ENCODE measurements at places on chromosomes 13 and 19.

DNA sequence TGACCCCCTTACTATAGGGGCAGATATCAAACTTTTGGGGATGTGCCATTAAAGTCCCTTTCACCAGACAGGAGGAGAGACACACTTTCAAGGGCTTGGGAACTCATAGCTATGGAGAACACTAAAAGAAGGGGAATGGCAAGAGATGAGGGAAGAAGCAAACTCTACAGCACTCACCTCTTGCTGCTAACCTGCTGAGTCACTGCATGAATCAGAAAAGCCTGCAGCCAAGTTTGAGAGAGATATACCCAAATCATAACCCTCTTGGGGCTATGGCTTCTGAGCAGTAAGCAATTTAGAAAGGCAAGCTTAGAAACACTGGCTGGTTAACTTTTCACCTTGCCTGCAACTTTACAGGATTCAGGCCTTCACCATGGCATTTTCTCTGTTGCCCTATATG lies 1028.0 kb downstream of the UQCRFS1 start:
- H3K4me1 ChIP-seq = no peaks in the 10 kb centered on the region
- no peak overlapping the region for H3K4me3 ChIP-seq
- no peaks in the 10 kb centered on the region for H3K27me3 ChIP-seq
- no peak overlapping the region for H3K27ac ChIP-seq
- H3K36me3 ChIP-seq = no peaks in the 10 kb centered on the region

- H3K36me3 ChIP-seq = no peaks in the 10 kb centered on the region
- no peak for DNase-seq
- H3K4me1 ChIP-seq = peaks cover 49% of the 10 kb centered on the region
- no peaks in the 10 kb centered on the region for H3K27me3 ChIP-seq
- no peak overlapping the region for H3K27ac ChIP-seq
These were observed 66.8 kb upstream of the MED4 start for GRCh38 chr13:48161530-48162179.

DNA sequence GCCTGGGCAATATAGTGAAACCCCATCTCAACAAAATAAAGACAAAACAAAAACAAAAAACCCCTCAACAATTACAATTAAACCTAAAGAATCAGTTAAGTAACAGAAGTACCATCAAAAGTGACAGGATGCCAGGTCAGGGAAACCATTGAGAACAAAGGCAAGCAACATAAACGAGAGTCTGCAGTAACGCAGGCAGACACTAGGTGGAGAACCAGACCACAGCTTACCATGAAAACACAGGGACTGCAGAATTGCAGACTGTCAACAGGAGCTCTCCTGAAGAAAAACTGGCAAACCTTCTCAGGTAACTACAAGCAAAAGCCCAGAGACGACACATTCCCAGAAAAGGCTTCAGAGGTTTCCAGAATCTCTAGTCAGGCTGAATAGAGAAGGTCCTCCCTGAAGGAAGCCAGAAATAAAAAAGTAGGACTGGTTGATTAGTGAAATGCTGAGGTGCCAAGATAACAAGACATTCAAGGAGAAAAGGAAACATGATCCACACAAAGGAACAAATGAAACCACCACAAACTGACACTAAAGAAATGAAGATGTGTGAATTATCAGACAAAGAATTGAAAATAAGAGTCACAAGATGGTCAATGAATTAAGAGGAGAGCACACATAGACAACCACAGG lies 2.2 kb upstream of the ZNF665 start:
- no peak overlapping the region for H3K4me3 ChIP-seq
- peaks cover 2% of the 10 kb centered on the region for H3K27me3 ChIP-seq
- DNase-seq = peak; percentile 88
- H3K27ac ChIP-seq = peak overlapping the region; percentile 37

- no peak for DNase-seq
- no peak overlapping the region for H3K4me3 ChIP-seq
- peaks cover 32% of the 10 kb centered on the region for H3K27me3 ChIP-seq
- no peak overlapping the region for H3K27ac ChIP-seq
- no peaks in the 10 kb centered on the region for H3K36me3 ChIP-seq
- peaks cover 10% of the 10 kb centered on the region for H3K4me1 ChIP-seq
These were observed 14.5 kb upstream of the RAB20 start for GRCh38 chr13:110576070-110576394.

DNA sequence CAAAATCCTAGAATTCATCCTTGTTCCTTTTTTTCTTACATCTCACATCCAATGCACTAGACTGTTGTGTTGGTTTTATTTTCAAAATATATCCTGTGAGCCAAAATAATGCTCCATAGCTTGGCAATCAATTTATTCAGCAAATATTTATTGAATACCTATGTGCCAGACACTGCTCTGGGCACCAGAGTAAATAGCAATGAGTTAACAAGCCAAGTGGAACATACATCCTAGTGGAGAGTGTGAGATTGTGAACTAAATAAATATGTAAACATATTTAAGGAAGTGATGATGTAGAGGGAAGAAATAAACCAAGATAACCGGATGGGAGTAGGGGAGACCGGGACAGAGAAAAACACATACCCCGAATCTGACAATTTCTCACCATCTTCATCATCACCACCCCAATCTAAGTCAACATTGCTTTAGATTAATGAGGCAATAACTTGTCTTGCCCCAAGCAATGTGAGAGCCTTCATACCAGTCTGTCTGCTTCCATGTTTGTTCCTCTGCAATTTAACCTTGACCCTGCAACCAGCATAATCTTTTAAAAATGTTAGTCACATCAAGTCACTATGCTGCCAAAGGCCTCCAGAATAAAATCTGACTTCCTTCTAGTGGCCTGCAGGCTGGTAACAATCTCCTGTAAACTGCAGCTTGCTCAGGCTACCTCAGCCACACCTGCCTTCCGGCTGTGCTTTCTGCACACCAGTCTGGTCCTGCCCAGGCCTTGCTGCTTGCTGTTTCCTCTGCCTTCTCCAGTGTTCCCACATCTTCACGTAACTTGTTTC lies 199.2 kb downstream of the DLEU7 start:
- H3K4me1 ChIP-seq = no peaks in the 10 kb centered on the region
- H3K27ac ChIP-seq = no peak overlapping the region
- no peaks in the 10 kb centered on the region for H3K36me3 ChIP-seq
- peaks cover 5% of the 10 kb centered on the region for H3K27me3 ChIP-seq
- no peak overlapping the region for H3K4me3 ChIP-seq

- H3K36me3 ChIP-seq = peaks cover 6% of the 10 kb centered on the region
- no peaks in the 10 kb centered on the region for H3K27me3 ChIP-seq
- H3K4me1 ChIP-seq = peaks cover 38% of the 10 kb centered on the region
- DNase-seq = no peak
- H3K27ac ChIP-seq = no peak overlapping the region
These were observed 11.5 kb downstream of the FZR1 start for GRCh38 chr19:3517638-3518037.

GRCh38 chr13:113448545-113448884 lies 4.8 kb downstream of the ADPRHL1 start:
- peaks cover 1% of the 10 kb centered on the region for H3K36me3 ChIP-seq
- no peak for DNase-seq
- H3K27me3 ChIP-seq = no peaks in the 10 kb centered on the region
- H3K4me1 ChIP-seq = no peaks in the 10 kb centered on the region
- H3K4me3 ChIP-seq = peak overlapping the region; percentile 65

- H3K27me3 ChIP-seq = no peaks in the 10 kb centered on the region
- no peak for DNase-seq
- peaks cover 47% of the 10 kb centered on the region for H3K4me1 ChIP-seq
These were observed 48.3 kb downstream of the DNM2 start for GRCh38 chr19:10766049-10766623.

GRCh38 chr19:3632739-3633558 lies 6.4 kb upstream of the CACTIN start:
- no peak for DNase-seq
- no peak overlapping the region for H3K4me3 ChIP-seq
- H3K36me3 ChIP-seq = no peaks in the 10 kb centered on the region
- H3K27me3 ChIP-seq = no peaks in the 10 kb centered on the region
- H3K4me1 ChIP-seq = no peaks in the 10 kb centered on the region
- no peak overlapping the region for H3K27ac ChIP-seq

GRCh38 chr13:108003626-108004025 lies 211.7 kb downstream of the LIG4 start:
- DNase-seq = no peak
- H3K4me3 ChIP-seq = no peak overlapping the region
- no peaks in the 10 kb centered on the region for H3K27me3 ChIP-seq
- H3K36me3 ChIP-seq = no peaks in the 10 kb centered on the region
- no peaks in the 10 kb centered on the region for H3K4me1 ChIP-seq

- no peaks in the 10 kb centered on the region for H3K4me1 ChIP-seq
- no peaks in the 10 kb centered on the region for H3K36me3 ChIP-seq
- peaks cover 9% of the 10 kb centered on the region for H3K27me3 ChIP-seq
- H3K27ac ChIP-seq = no peak overlapping the region
- no peak for DNase-seq
These were observed 19.0 kb upstream of the LEUTX start for GRCh38 chr19:39759457-39760184.

GRCh38 chr13:91523116-91523515 lies 124.7 kb downstream of the GPC5 start:
- no peak overlapping the region for H3K4me3 ChIP-seq
- no peaks in the 10 kb centered on the region for H3K36me3 ChIP-seq
- no peaks in the 10 kb centered on the region for H3K27me3 ChIP-seq
- H3K4me1 ChIP-seq = no peaks in the 10 kb centered on the region

DNA sequence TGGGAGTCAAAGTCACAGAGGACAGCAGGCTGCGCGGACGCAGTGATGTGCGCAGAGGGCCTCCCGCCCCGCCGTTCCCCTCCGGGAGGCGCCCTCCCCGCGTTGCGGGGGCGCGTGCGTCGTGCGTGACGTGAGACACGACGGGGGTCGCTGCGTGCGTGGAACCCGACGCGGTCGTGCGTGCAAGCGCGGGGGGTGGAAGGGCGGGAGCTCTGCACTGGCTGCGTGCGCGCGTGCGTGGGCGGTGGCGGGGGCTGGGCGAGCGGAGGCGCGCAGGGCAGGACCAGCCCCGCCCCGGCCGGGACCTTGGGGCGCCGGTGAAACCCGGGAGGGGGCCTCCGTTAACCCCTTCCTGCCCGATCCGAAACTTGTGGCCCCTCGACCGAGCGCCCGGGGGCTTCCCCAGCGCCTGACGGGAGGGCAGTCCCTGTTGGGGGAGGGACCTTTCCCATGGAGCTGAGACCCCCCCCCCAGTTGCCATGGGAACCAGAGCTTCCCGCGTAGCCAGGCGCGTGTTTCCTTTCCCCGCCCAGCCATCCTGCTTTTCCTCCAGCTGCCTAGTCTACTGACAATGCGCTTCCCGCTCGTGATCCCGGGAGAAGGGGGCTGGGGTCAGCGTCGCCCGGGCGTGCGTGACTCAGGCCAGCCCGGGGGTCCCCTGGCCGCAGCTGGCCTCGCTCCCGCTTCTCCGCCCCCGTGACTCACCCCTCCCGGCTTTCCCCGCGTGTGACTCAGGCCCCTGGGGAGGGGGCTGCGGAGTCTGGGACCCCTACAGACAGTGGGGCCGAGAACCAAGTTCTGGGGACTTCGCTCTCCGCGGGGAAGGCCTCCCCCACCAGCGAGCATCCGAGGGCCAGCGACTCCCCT lies 7.3 kb upstream of the HOOK2 start:
- H3K4me3 ChIP-seq = peak overlapping the region; percentile 74
- H3K27me3 ChIP-seq = no peaks in the 10 kb centered on the region
- peaks cover 32% of the 10 kb centered on the region for H3K4me1 ChIP-seq

GRCh38 chr19:38898788-38899446 lies 501 bp downstream of the SIRT2 start:
- peak overlapping the region; percentile 96 for H3K4me3 ChIP-seq
- H3K4me1 ChIP-seq = peaks cover 35% of the 10 kb centered on the region
- H3K27me3 ChIP-seq = no peaks in the 10 kb centered on the region
- DNase-seq = peak; percentile 36
- peaks cover 19% of the 10 kb centered on the region for H3K36me3 ChIP-seq

DNA sequence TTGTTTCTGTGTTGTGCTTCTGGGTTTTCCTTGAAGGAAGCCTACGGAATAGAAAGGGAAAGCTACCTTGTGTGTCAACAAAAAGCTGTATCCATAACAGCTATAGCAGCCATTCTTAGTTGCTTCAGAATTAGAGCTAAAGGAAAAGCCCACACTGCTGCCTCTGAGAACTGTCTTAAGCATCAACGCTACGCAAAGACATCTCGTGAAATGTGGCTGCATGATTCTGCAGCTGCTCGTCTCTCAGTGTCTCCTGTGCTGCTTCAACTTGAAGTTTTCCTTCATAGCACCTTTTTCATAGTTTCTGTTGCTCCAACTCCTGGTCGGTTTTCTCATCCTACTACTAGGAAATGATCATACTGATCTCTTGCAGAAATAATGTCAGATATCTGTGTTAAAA lies 140.9 kb upstream of the MAB21L1 start:
- H3K4me3 ChIP-seq = no peak overlapping the region
- no peak for DNase-seq
- H3K27ac ChIP-seq = no peak overlapping the region
- H3K27me3 ChIP-seq = no peaks in the 10 kb centered on the region
- H3K4me1 ChIP-seq = peaks cover 3% of the 10 kb centered on the region

DNA sequence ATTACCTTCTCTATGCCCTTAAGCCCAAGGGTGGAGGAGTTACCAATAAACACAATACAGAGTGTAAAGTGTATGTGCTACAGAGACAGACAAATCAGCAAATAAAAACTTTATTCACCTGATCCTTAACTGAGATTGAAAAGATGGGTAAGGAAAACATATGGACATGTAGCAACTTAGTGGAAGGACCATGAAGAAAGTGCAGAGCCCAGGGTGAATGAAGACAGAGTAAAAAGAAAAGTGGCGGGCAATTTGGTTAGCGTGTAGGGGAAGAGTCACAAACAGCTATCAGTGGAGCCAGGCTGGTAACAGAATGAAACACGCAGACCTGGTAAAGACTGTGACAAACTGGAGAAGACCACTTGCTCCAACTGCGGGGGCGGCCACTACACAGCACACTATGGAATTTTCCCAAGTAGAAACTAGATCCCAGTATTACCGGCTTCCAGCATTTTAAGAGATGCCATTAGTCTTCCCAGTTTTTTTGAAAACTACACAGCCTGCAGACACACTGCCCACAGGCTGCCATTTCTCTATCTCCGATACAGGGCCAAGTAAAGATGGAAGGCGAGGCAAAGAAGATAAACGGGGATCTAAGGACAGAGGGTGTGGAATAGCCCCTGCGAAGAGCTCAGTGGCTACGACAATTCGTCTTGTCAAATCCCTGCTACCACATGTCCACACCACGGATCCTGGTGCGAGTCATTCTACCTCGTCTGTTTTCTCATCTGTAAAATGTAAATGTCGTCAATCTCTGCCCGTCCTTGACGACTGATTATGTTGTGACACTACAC lies 1.2 kb downstream of the UQCRFS1 start:
- H3K4me3 ChIP-seq = peak overlapping the region; percentile 96
- peaks cover 42% of the 10 kb centered on the region for H3K4me1 ChIP-seq
- peak; percentile 36 for DNase-seq
- H3K36me3 ChIP-seq = peaks cover 31% of the 10 kb centered on the region
- no peaks in the 10 kb centered on the region for H3K27me3 ChIP-seq
- H3K27ac ChIP-seq = peak overlapping the region; percentile 96

DNA sequence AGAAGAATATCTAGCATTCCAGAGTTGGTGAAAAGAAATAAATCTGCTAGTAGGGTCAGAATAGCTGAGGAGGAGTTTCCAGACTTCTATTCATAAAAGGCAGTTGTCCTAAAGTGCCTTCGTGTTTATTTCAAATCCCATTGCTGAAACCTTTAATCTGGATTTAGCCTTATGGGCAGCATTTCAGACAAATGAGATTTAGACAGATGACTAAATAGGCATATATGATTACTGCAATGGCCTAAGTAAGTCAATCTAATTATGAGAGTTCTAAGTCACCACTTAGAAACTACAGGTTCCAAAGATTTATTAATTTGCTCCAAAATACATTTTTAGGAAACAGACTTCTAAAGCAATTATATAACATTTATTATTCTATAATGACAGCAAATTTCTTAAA lies 368.7 kb downstream of the LIG4 start:
- H3K4me3 ChIP-seq = no peak overlapping the region
- no peaks in the 10 kb centered on the region for H3K27me3 ChIP-seq
- no peak for DNase-seq
- no peak overlapping the region for H3K27ac ChIP-seq
- H3K4me1 ChIP-seq = no peaks in the 10 kb centered on the region
- H3K36me3 ChIP-seq = no peaks in the 10 kb centered on the region

Data from activated naive CD4-positive, alpha-beta T cell treated with anti-CD3 and anti-CD28 coated beads for 36 hours (primary cell).